Testis (tissue), 5 donors: ENCODE measurements at places on chromosomes 7 and 10. TPM values are rescaled to one million over a fixed set of nuclear protein-coding genes. Genes with fewer than 3 reads are reported as not detected.
A peak's percentile ranks its signal among the peaks of the same experiment; 100 is the strongest.

DNA sequence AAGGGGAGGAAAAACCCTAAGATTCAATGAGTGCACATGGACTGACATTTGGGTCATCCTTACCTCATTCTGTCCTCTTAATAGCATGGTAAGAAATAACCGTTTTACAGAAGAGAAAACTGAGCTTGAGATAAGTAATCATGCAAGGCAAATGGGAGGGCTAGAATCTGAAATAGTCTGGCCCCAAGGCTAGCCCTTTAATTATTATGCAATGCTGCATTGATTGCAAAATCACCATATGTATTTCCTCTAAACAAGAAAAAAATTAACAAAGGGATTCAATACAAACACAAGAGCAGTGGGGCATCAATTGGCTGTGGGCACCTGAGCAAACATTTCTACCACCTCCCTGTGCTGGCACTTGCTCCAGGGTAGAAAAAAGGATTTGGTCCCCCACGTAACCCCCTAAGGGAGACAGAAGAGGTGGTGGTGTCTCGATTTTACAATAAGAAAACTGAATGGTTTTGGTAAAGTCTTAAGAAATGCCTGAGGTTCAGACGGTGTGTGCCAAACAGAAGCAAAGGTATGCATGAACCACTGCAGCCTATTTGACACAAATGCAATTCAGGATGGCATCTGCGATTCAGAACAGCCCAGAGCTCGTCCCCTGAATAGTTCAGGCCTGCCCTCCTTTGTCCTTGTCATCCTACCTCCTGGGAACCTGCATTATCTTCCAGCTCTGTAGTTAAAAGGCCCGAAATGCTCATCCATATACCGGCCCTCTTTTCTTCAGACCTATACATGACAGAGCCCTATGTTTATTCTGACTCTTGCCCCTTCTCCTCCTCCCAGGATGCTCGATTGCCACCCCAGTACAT, 23.6 kb downstream of the PIP4K2A start:
- no peak for DNase-seq

GRCh38 chr7:45451342-45452035, 122.7 kb upstream of the ADCY1 start:
- DNase-seq = no peak

- no peak for DNase-seq
Measured at GRCh38 chr7:26865094-26865388, 651 bp upstream of the SKAP2 start.

GRCh38 chr7:26141077-26141476, 10.9 kb upstream of the NFE2L3 start:
- no peak for DNase-seq

DNA sequence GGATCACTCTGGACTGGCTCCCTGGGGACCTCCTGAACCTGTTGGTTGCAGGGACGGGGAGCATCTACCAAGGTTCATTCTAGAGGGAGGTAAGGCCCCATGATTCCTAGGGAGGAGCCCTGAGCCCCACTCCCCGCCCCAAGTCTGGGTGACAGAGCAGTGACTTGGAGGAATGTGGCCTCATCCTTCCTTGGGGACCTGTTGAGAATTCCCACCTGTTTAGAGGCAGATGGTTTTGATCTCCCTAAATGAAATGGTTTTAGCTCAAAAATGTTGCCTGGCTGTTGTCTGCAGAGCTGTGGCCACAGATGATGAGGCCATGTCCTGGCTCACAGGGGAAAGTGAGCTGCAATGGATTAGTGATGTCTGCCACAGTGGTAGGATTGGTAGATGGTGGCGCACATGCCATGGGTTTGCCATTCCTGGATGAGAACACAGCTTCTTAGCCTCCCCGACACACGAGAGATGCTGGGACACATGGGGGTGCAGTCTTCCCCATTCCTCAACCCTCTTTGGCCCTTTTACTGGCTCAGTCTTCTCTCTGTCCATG, 12.3 kb downstream of the C10orf105 start:
- DNase-seq = no peak

- DNase-seq = no peak
Measured at GRCh38 chr7:7595451-7595850, 28.8 kb downstream of the MIOS start.

DNA sequence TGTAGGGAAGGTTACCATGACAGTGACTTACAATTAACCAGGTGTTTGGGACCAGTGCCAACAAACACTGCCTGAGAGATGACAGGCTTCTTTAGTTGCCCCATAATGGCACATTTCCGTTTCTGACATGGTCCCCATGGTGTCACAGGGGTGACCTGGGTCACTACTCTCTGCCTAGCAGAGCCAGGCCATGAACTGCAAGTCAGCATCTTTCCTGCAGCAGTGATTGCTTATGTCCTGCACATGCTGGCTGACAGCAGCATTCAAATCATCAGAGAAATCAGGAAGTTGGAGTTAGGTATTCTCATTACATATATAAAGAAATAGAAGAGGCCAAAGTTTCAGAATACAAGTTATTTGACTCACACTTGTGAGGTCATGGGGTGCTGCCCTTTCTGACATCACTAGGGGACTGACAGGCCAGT, 47.1 kb upstream of the ZNRF2 start:
- no peak for DNase-seq

DNA sequence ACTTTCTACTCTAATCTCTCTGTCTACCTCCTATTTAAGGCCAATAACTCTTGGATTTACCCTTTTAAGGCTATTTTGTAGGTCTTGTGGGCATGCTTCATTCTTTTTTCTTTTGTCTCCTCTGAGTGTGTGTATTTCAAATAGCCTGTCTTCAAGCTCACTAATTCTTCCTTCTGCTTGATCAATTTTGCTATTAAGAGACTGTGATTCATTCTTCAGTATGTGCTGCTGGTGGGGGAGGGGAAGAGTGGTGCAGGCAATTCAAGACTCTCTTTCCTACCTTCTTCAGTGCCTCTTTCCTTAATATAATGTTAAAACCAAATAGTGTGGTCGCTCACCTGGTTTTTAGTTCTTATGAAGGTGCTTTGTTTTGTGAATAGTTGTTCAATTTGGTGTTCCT, 20.0 kb downstream of the ABCB1 start:
- DNase-seq = no peak

- DNase-seq = no peak
Measured at GRCh38 chr10:103699611-103700435, 155.6 kb downstream of the SH3PXD2A start.

DNA sequence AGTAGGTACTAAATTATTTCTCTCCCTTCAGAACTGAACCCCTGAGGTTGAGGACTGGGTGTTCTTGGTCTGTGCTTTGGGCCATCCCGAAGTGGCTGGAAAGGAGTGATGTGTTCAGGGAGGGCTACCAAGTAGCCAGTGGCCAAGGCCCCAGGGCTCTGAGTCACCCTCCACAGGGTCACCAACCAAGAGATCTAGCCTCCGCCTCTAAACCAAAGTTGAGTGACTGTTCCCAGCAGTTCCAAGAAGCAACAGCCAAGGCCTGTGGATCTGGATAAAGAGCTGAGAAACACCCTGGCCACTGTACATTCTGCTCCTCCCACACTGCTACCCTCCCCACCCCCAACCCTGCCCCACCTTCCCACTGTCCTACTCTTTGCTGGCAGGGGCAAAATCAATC, 35.5 kb upstream of the KCNMA1 start:
- no peak for DNase-seq

DNA sequence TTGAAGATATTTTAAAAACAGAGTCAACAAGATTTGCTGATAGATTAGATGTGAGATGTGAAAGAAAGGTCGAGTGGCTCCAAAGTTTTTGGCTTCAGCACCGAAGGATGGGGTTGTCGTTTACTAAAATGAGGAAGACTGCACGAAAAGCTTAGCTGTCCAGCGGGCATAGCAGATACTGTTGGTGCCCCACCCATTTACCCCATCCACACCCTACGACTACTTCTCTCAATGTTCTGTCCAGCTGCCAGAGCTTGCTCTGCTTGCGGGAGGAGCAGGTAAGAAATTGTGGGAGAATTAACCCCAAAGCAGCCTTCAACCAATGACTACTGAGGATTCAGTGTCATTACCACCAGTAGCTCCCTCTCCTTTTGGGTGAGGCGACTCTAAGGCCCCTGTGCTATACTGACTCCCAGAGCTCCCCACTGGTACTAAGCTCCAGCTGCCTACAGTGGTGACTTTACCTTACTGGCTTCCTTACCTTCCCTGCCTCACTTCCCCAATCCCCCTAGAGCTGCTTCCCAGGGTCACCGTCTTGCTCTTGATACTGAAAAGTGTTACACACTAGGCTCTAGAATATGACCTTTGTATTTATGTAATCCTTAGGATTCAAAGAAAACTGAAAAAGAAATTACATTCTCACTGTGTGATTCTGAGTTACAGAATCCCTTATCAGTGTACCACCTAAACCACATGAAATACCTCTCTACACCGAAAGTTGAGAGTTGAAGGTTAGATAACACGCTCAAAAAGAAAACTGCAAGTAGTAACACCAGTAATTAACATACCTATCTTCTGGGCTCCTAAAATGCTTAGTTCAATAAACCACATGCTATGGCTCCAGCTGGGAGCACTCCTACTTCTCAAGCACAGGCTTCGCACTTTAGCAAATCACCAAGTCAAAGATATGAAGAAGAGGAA, 22.3 kb downstream of the CACUL1 start:
- no peak for DNase-seq

DNA sequence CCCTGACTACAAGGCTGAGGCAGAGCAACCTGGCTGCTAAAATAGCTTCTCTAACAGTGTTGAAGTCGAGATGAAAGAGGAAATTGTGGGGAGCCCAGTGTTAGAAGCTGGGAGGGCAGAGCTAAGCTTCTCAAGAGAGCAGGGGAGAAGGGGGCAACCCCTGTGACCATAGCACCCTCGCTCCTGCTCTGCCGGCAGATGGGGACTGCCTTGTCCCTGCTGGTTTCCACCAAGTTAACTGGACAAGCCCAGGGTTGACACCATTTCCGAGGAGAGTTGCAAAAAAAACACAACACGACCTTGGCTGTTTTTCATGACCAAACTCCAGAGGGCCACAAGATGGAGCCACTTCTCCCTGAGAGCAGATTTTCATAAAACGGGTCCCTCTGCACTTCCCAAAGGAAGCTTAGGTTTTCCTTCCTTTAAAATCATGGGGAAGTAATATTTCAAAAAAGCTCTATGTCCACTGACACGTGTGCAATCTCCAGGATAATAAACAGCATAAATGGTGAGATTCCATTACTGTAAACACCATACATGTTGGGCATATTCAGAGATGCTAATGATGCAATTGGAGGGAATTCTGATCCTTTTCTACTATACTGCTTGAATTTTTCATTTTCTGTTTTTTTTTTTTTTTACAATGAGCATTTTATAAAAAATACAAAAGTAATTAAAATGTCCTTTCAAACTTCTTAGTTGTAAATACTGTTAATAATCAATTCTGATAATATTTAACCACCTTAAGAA, 140.4 kb downstream of the PIP4K2A start:
- peak; percentile 24 for DNase-seq

DNA sequence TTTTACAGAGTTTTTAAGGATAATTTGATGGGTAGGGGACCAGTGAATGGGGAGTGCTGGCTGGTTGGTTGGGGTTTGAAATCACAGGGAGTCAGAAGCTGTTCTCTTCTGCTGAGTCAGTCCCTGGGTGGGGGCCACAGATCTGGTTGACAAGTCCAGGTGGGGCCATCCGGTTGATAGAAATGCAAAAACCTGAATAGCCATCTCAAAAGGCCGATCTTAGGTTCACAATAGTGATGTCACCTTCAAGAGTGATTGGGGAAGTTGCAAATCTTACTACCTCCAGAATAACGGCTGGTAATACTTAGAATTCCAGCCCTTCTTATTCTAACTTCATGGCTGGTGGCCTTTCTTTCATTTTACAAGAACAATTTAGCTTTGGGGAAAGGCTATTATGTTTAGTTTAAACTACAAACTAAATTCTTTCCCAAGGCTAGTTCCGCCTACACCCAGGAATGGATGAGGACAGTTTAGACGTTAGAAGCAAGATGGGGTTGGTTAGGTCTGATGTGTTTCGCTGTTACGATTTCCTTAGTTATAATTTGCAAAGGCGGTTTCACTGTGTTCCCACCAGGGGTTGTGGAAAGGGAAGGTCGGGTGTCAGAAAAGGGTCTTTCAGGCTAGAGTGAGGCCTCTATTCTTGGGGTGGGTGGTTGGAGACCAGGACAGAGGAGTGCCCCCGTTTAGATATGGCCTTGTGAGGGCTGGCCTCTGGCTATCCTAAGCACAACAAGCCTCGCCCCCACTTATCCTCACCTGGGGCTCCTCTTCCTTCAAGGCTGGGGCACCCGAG, 27.4 kb downstream of the IFT22 start:
- DNase-seq = no peak

Gene PSMG3
- 44.5 TPM for total RNA-seq

Gene KIF11
- 14.6 TPM for total RNA-seq

Gene TUBB8
- total RNA-seq = 0.63 TPM

Gene EXOSC1
- 27.9 TPM for total RNA-seq

Gene LRRC4
- total RNA-seq = 10.2 TPM

Gene TFR2
- 0.87 TPM for total RNA-seq

Gene GGCT
- total RNA-seq = 17.8 TPM
